Omental fat pad (tissue), 4 donors: ENCODE measurements at places on chromosomes 4 and X. TPM values are rescaled to one million over a fixed set of nuclear protein-coding genes. Genes with fewer than 3 reads are reported as not detected.

GRCh38 chr4:177235026-177235425 is 74.6 kb upstream of the NEIL3 start:
- DNase-seq: no peak

- DNase-seq: no peak
Observed at GRCh38 chr4:189660722-189661360, 279.8 kb upstream of the FRG1 start.

DNA sequence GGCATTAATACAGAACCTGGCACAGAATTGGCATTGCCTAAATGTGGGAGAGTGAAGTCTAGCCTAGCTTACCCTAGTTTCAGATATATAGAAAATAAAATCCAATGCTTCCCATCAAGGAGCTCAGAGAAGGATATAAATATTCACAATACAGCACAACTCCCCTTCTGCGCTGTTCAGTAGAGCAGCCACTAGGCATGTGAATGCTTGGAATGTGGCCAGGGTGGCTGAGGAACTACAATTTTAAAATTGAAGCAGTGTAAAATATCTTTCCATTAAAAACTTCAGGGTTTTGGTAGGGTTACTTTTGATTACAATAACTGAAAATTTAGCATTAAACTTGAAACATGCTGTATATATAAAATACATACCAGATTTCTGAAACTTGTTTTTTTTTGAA is 19.5 kb downstream of the ZNF518B start:
- no peak for DNase-seq

- no peak for DNase-seq
Observed at GRCh38 chr4:147780137-147780777, 48.4 kb downstream of the ARHGAP10 start.

DNA sequence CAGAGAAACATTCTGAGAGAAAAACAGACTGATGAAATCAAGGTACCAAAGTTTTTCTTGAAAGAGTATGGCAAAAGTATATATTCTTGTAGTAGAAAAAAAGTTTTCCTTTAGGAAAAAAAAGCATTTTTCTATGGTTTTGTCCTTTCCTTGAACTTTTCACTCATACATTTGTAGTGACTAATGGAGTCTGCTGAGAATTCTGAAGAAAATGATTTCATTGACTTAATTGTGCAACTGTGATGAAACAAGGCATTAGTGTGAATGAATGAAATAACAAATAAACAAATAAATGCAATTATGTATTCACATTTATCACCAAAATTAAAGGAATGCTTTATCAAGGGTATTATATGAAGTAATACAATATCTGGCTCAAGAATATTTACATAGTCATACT is 5.7 kb downstream of the CSN1S1 start:
- DNase-seq: no peak

GRCh38 chrX:723781-724180 is 93.2 kb downstream of the SHOX start:
- DNase-seq: no peak

- no peak for DNase-seq
Observed at GRCh38 chr4:121216461-121216860, 52.3 kb upstream of the TNIP3 start.

- no peak for DNase-seq
Observed at GRCh38 chr4:145904413-145905177, 34.0 kb downstream of the ZNF827 start.

DNA sequence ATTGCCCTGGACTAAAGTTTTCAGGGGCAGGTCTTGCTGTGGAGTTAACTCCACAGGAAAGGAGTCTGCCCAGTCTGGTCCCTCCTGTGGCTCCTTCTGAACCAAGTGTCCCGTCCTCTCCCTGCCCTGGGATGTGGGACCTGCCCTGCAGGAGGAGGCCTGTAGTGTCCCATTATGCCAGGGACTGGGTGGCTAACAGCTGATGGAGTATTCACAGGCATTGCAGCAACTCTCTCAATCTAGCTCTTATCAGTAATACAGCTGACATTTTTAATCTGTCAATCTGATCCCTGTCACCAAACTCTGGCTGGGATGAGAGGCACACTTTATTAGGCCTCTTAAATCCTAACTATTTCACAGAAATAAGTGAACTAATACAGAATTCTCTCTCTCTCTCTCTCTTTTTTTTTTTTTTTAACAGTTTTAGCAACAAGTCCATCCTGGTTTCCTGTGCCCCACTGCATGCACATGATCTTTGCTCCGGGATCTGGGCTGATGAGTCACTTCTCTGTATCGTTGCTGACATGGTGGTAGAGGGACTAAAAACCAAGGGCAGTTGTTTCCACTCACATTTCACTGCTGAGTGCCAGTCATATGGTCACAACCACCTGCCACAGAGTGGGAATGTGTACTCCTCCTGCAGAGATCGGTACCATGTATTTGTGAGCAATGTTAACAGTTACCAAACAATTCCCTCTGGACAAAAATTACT is 39.1 kb downstream of the HAND2 start:
- no peak for DNase-seq

GRCh38 chr4:1813915-1814314 is 20.8 kb downstream of the FGFR3 start:
- DNase-seq: no peak

GRCh38 chr4:71268166-71268565 is 70.7 kb upstream of the SLC4A4 start:
- no peak for DNase-seq

DNA sequence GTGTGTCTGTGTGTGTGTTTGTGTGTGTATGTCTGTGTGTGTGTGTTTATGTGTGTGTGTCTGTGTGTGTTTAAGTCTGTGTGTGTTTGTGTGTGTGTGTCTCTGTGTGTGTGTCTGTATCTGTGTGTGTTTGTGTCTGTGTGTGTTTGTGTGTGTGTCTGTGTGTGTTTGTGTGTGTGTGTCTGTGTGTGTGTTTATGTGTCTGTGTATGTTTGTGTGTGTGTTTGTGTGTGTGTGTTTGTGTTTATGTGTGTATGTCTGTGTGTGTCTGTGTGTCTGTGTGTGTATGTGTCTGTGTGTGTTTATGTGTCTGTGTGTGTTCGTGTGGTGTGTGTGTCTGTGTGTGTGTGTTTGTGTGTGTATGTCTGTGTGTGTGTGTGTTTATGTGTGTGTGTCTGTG is 11.4 kb downstream of the IL9R start:
- no peak for DNase-seq

NPY2R gene
- not detected for total RNA-seq

STATH gene
- not detected for total RNA-seq

NOP14 gene
- total RNA-seq: 28.8 TPM

FAM3A gene
- 27.7 TPM for total RNA-seq
